Occipital lobe (tissue), 3 donors: ENCODE measurements at places on chromosomes 16 and 17.

DNA sequence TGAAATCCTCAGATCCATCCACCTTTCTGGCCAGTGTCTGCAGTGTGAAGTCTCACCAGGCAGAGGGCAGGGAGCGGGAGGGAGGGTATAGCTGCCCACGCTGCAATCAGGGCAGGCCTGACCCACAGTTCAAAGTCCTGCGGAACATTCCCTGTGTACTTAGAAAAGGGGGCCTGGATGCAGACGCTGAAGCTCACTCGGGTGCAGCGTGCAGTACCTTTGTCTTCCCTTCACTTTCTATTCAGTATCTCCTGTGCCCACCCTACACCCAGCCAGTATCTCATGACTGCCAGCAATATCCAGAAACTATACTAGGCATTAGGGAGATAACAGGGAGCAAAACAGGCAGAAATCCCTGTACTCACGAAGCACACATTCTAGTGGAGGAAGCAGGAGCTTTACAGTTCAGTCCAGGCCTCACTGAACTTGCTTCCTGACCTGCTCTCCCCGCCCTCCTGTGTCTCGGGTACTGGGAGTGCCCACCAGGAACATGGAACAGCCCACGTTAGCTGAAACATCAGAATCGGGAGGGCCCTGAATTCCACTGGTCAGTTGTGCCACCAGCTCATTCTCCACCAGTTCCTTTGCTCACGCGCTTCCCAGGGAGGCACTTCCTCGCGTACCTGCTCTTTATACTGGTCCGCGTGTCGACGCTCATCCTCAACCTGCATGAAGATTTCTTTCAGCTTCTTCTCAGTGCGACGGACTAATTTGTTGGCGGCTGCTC is 42.2 kb downstream of the NDEL1 start:
- no peak for DNase-seq

DNA sequence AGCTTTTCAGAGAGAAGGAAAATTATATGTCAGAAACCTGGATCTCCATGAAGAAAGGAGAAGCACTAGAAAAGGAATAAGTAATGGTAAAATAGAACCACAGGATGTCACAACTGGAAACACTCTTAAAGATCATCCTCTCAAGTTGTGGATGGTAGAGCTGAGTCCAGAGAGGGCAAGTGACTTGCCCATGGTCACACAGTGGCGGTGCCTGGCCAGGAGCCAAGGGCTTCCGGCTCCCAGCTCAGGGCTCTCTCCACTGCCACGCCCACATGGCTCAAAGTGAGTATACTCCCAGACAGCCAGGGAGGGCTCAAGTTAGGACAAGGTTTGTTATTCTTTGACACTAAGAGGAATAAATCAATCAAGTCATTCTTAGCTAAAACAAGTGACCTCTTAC is 159.8 kb downstream of the COPRS start:
- no peak for DNase-seq

- DNase-seq: no peak
Observed at GRCh38 chr16:82043680-82044584, 8.9 kb downstream of the HSD17B2 start.

GRCh38 chr16:86398201-86398600 is 112.1 kb upstream of the FOXF1 start:
- DNase-seq: no peak

DNA sequence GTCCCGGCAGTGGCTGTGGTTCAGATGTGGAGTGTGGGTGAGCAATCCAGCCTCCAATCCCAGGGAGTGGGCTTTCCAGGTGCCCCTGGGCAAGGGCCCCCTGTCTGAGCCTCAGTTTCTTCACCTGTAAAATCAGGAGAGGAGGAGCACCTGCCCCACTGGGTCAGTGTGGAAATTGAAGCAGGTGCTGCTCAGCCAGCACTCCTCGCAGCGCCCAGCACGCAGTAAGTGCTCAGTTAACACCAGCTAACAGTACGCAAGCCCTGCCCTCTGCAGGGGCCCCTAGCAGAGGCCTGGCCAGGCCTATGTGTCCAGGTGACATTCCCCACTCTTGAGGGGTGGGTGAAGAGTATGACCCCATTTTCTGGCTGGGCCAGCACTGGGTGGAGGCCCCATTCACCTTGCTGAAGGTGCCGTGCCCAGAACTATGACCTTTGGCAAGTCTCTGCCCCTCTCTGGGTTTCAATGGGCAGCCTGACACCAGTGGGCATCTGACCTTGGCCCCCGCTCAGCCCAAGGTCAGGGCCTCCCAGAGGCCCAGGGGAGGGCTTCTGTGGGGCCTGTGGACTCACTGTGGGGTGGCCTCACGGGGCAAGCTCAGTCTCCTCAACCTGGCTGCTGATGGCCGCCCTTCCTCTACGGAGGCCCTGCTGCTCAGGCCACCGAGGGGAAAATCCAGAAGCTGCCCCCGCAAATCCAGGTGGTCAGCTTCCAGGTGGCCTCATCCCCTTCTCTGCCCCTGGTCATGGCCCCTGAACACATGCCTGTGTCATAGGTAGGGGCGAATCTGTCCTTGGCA is 2.5 kb downstream of the MTSS2 start:
- no peak for DNase-seq

GRCh38 chr16:72895951-72896350 is 152.0 kb downstream of the ZFHX3 start:
- no peak for DNase-seq

GRCh38 chr17:81120695-81121621 is 44.3 kb upstream of the PVALEF start:
- no peak for DNase-seq

GRCh38 chr16:9199311-9199710 is 107.9 kb downstream of the HAPSTR1 start:
- no peak for DNase-seq

DNA sequence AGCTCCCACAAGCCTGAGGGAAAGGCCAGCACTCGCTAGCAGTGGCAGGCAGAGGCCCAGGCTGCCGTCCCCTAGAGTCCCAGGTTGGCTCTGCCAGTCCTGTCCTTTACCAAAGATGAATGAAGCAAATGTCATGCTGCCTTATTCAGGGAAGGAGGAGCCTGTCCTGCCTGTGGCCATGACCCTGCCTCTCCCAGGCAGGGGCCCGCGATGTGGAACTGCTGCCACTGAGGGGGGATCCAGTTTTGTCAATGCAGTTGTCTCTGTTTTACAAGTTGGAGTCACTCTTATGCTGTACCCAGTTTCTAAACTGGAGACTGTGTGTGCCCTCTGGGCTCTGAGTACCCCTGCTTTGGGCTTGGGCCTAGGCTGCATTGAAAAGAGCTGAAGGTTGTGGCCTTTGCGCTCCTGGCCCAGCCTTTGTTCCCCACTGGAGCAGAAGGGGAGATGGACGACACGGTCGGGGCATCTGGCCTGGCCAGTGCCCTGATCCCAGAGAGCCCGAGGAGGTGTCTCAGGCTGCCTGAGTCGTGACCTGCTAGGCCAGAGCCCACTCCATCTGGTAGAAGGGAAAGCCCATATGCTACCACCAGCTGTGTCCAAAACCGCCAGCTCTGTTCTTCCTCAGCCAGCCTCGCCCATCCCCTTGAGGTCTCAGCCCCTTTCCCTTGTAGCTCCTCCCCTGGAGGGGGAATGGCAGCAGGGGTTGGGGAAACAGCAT is 5.5 kb downstream of the LIMD2 start:
- DNase-seq: no peak
